ENCODE measurements at places on chromosomes 12 and 14.
A peak's percentile ranks its signal among the peaks of the same experiment; 100 is the strongest.

DNA sequence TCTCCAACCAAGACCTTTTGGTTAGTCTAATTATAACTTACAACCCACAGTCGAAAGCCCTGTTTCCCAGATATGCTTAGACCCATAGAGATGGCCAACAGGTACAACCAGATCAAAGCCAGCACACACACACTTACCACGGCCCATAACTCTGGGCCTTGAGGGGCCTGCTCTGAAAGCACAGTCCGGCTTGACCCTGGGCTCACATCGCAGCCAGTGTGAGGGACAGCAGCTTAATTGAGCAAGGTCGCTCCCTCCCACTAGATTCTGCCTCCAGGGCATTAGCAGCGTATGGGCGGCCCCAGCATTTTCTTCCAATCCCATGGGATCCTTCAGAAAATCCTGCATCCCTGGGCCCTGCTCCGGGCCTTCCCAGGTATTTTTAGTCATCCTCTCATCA is 157.4 kb upstream of the FKBP4 start:
- no peak for DNase-seq

- DNase-seq, result peak; percentile 75
These were observed at the start of gene SRGAP1 for GRCh38 chr12:63844391-63845341. SRGAP1 (plus strand) TSS chr12:63844700; CDS start chr12:63844817, 117 bp downstream.

DNA sequence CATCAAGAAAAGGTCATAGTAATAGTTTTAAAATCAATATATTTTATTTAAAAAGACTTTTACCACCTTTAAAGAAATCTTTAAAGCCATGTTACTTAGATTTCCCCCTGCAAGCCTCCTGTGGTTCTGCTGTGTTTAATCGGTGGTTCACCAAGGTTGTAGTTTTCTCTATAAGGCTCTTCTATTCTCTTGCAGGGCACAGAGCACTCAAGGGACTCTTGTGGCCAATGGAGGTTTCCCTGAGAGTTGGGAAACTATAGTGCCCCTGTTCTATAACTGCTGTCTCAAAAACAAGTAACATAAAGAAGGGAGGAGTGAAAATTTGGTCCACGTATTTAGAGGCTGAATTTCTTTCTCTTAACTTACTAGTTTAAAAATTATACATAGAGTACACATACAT is 25.0 kb downstream of the DACT1 start:
- DNase-seq, result no peak

DNA sequence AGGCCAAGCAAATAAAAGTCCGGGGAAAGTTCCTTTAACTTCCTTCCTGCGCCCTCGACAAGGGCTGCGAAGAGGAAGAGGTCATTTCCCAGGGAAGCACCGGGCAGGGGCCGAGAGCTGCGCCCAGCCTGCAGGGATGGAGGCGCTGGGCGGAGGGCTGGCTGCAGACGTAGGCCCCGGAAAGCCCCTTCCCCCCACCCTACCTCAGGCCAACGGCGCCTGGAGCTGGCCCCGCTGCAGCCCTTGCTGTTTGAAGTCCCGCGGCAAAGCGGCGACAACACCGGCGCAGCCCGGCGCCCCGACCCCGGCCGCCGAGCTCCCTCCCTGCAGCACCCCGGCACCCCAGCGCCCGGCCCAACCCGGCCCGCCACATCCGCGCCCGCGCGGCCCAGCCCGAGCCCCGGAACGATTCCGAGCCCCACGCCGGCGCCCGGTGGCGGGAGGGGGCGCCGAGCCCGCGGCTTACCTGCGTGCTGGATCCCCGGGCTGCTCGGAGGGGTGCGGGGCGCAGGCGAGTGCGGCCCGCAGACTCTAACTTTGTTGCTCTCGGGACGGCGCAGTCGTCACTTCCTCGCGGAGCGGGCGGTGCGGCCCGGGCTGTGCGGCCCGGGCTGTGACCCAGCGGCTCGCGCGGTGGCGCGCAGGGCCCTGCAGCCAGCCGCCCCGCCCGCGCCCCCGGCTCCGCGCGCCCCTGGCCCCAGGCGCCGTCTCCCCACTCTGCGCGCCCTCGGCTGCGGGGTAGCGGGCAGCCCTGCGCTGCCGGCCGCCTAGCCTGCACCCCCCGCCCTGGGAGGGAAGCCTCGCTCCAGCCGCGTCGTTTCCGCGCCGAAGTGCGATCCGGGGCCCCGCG is 64.8 kb upstream of the PTGR2 start:
- DNase-seq, result peak; percentile 68

DNA sequence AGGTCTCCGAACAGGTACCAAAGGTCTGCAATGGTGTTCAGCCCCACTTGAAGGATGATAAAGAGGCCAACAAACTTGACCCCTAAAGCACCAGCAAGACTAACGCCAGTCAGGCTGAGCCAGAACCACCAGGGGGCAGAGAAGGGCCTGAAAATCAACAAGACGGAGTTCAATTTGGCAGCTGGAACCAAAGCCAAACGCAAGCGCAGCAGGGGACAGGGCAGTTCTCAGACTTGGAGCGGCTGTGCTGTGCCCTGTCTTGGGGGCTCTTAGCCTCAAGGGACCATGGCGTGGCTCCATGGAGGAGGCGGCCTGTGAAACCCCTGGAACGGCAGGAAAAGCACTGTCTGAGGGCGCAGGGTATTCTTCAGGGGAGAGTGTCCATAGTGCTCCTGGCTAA is 19.6 kb downstream of the POMT2 start:
- peak; percentile 78 for DNase-seq

- peak; percentile 72 for DNase-seq
These were observed 24.0 kb downstream of the SSH1 start for GRCh38 chr12:108833355-108833733.

DNA sequence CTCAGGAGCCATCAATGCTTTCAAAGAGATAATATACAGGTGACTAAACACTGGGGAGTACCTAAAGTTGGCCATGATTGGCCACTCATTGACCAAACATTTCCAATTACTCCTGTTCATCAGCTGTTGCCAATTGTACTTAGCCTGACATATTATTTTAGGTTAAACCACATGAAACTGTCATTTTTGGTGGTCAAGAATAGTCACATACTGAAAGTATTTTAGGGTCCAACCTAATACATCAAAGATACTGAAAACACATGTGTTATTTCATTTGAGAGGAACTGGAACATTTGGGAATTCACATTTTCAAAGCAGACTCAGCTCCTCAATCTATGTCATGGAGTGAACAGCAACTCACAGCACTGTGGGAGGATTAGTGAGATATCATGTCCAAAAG is 63.9 kb upstream of the KCNA5 start:
- no peak for DNase-seq

- DNase-seq, result no peak
These were observed 21.9 kb upstream of the SERPINA12 start for GRCh38 chr14:94531187-94531586.

DNA sequence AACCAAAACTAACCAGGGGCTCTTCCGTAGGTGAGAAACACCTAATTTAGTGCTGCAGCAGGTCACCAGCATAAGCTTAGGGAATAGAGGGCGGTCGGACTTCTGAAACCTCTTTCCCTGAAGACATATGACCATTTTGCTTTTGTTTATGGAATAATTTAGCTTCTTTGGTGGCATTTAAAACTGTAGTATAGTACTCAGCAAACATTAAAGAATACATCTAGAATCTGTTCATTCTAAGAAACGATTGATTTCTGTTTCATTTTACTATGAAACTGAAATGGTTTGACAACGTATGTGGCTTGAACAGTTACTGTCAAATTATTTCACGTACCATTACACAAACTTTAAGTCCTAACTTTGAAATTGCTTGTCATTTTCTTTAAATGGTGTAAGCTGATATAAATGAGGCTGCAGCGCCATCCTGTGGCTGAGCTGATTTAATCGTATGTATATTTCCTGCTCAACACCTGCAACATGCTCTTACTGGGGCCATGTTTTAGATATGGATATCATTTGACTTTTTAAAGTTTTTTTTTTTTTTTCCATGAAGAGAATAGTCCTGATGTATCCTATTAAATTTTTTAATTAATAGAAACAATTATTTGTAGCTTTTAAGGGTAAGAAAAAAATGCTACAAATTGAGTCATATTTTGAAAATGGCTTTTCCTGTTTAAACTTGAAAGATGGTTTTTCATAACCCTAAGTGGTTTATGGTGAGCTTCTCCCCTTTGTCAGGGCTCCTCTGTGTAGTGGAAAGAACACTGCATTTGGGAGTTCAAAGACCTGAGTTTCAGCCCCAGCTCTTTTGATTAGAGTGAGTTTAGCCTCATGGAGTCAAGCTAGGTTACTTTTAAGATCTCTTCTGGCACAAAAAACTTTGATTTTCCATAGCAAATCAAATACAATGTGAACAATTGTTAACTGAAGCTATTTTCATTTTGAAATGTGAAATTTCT is 27.4 kb downstream of the CFAP54 start:
- DNase-seq, result peak; percentile 69

DNA sequence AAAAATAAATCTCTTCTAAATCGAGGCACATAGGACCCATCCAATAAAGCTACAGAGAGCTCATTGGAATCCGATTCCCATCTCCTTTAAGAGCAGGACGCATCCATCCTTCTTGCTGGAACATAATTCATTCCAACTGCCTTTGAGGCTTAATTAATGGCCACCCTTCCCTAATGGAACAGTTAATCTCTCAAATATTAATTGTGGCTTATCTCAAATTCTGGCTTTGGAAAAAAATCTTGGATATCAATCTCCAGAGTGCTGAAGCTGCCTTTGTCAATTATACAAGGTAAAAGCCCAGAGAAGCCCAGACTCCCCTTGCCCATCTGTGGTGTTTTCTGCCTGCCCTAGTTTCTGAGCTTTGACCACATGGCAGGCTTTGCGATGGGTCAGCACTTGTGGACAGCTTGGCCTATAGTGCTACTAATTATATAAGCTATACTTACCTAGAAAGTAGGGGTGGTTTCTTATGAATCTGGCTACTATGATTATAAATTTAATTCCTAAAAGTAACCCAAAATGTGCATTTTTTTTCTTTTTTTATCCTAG is 246.3 kb downstream of the NUAK1 start:
- DNase-seq, result no peak

GRCh38 chr12:100365411-100365810 is 8.5 kb downstream of the SLC17A8 start:
- no peak for DNase-seq

GRCh38 chr14:56956182-56956581 is 145.9 kb upstream of the OTX2 start:
- no peak for DNase-seq

DNA sequence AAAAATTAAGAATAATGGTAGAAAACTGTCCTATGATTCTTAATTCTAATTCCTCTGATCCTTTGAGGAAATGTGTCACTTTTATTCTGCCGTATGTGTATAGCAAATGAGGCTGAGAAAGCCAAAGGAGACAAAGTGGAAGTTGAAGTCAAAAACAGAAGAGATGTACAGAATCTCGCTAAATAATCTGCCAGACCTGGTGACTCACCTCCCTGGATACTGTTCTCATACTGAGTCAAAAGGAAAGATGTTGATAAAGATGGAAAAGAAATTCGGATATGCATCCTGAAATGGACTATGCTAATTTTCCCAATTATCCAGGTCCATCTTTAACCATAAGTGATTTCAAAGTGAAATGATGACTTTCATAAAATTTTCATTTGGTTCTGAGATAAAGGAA is 92.5 kb downstream of the DUSP6 start:
- DNase-seq, result no peak

- DNase-seq, result no peak
These were observed 58.1 kb upstream of the DHRS4 start for GRCh38 chr14:23895480-23895879.

DNA sequence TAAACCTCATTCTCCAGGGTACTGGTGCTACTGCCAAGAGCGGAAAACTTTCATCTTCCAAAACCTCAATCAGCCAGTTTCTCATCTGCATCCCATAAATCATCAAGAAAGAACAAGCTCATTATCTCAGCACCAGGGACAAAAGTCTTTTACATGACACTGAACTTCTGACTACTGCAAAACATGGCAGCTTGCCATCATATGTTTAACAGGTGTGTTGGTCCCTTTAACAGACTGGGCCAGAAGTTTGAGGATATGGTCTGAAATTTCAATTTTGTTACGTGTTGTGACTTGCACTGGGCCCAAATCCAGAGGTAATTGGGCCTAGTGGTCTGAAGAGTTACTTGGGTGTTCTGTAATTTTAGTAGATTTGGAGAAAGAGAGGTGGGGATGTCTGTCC is 305.4 kb upstream of the SEL1L start:
- no peak for DNase-seq

GRCh38 chr12:18250313-18250916 is 10.9 kb upstream of the PIK3C2G start:
- peak; percentile 65 for DNase-seq

GRCh38 chr14:90722590-90722989 is 93.6 kb downstream of the TTC7B start:
- DNase-seq, result no peak

All from GM03348 (cell line).